ENCODE measurements at places on chromosomes 12 and 14.

GRCh38 chr12:108213871-108214445 is 84.9 kb downstream of the WSCD2 start:
- DNase-seq: no peak

DNA sequence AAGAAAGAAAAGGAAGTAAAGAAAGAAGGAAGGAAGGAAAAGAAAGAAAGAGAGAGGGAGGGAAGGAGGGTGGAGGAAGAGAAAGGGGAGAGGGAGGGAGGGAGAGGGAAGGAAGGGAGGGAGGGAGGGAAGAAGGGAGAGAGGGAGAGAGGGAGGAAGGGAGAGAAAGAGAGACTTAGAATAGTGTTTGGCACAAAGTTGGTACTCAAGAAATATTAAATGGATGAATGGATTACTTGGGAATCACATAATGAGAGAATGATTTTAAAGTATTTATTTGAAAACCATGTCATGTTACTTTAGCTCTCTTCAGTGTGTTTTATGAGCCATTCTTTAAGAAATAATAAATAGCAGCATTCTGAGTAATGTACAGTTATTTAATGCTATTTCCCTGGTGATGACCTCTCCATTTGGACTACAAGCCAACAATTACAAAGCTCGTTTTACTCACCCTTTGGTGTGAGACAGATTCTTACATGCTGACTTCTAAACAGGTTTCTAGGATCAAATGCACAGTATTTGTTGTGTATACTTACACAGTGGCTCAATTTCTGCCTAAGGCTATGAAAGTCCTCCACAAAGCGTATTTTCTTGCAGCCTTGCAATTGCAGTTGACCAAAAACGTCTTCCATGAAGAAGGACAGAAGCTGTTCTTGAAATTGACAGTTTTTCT is 861 bp downstream of the IL26 start:
- DNase-seq: no peak

DNA sequence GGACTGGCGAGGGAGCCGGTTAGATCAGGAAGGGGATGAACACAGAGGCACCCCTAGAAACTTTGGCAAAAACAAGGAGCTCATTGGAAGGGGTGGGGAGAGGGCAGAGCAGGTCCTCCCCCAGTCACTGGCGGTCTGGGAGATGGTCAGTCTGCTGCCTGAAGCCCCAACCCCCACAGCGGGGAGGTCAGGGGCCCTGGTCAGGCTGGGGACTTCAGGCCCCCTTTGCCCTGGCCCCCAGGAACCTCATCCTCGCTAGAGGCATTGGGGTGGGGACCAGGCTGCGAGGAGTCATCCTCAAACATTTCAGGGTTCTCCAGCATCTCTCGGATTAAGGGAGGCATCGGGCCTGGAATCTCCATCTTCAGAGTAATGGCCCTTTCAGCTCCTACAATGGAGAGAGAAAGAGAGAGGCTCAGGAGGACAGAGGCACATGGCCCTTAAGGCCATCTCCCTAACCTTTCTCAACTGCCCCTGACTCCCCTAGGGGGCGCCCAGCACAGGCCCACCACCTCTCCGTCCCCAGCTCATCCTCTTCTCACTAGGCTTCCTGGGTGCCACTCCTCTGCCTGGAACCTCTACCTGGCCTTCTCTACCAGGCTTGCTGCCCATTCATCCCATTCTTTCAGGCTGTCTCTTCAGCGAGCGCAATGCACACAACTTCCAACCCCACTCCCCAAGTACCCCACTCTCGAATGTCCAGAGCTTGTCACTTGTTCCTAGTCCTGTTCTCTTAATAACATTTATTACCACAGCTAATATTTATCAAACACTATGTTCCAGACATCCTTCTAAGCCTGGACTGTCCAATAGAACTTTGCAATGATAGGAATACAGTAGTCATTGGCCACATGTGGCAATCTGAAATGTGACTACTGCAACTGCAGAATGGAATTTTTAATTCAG is 4.7 kb upstream of the ITGB7 start:
- DNase-seq: peak; percentile 28

- DNase-seq: no peak
These were observed 85.9 kb downstream of the PTGER2 start for GRCh38 chr14:52399921-52400595.

DNA sequence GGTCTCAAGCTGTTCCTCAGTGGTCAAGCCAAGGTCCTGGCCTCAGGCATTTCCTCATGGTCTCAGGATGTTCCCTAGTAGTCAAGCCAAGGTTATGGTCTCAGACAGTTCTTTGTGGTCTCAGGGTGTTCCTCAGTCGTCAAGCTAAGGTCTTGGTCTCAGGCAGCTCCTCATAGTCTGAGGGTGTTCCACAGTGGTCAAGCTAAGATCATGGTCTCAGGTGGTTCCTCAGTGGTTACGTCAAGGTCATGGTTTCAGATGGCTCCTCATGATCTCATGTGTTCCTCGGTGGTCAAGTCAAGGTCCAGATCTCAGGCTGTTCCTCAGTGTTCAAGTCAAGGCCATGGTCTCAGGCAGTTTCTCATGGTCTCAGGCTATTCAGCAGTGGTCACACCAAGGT is 540.1 kb downstream of the VRK1 start:
- DNase-seq: no peak

DNA sequence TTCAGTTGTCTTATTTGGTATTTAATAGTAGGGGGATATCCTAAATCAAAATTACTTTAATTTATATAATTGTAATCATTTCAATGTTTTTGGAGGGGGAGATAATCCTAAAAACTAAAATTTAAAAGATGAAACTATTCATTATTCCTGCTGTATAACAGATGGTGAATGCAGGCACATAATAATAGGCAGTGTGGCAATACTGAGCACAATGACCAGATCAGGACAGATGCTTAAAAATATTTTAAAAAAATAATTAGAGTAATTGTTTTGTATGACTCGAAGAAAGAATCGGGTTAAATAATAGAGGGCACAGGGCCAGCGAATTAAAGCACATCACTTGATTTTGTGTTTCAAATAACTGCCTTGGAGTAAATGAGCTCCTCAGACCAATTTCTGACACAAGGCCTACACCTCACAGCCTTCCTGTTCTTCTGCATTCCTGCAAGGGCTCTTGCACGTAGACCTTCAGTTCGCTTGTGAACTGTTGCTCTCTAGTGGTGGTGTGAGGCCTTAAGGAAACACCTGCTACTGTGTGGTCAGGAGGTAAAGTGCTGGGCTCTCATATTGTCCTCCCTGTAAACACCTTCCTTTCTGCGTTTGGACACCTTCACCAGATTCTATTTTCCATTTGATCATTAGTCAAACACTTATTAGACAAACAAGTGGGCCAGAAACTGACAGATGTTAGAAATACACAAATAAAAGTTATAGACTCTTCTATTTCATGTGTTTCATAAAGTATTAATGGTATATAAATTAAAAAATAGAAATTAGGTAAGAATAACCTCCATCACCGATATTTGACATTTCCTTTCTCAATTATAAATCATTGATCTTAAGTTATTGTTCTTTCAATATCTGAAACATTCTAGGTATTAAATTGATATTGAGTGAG is 29.3 kb upstream of the KLRF1 start:
- no peak for DNase-seq

- no peak for DNase-seq
These were observed at the start of gene ASPG for GRCh38 chr14:104085032-104085888. Gene ASPG, plus strand, starts transcription at chr14:104085700. Its CDS starts 71 bp downstream, at chr14:104085771.

Measured in left hindlimb (tissue), 1 donor.